ENCODE measurements at places on chromosomes 16 and 17.

DNA sequence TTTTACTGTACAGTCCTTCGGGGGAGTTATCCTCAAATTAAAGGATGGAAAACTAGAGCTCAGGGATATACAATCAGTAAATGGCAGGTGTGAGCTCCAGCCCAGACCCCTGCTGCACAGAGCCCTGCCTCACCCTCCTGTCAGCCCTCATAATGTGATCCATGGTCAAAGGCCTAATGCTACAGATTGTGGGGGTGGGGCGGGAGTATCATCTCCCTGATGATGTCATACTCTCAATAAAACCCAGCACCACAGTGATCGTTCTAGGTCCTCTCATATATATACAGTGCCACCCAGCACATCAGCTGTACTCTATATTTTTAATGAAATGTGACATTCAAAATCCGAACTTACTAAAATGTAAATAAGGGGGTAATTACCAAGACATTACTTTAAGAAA, 61.5 kb downstream of the SLC39A11 start:
- DNase-seq: peak; percentile 28

DNA sequence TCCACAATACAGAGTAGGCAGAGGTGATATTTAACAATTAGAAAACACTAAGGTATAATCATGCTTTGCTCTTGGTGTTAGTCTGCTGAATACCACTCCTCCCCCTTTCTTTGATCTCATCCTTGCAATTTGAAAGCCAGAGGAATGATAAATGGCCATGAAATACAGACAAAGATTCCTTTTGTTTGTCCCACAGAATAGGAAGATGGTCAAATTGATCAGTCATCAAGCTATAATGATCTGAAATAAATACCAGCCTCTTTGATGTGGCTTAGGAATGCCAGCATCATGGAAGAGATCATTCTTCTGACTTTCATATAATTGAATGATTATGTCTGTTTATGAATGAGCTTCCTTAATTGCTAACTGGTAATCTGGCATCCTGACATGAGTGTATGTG, 1541.7 kb upstream of the CDH8 start:
- peak; percentile 97 for DNase-seq

GRCh38 chr17:39722965-39723848, 7.1 kb downstream of the MIEN1 start:
- DNase-seq: no peak

DNA sequence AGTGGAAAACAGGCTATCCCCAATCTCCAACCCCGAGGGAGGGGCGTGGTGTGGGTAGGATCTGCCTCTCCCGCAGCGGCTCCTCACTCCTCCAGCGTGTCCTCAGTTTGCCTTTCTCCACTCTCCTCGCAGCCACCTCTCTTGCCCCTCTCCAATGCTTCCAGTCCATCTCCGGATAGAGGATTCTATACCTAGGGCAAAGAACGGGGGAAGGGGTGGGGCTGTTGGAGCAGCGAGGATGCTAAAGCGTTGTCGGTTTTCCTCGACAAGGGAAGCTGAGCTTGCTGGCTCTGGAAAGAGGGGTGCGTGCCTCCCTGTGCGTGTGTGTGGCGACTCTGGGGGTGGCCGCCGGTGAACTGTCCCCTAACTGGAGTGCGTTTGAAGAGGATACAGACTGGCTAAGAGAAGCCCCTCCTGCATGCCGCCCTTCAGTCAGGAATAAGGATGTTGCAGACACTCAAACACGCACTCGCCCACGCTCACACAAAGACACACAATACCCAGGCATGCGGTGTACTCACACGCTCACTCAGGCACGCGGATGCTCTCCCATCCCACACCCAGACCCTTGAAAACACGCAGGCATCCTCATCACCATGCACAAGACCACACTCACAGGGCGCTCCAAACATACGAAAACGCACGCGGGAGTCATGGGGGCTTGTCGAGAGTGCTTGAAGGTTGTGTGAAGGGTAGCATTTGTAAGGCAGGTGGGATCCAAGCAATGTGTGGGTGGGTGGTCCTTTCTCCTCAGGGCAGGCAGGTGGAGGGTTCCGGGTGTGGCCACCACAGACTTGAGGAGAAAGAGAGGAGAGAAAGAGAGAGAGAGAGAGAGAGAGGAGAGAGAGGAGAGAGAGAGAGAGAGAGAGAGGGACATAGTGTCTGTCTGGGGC, 655 bp upstream of the GPR139 start:
- no peak for DNase-seq

DNA sequence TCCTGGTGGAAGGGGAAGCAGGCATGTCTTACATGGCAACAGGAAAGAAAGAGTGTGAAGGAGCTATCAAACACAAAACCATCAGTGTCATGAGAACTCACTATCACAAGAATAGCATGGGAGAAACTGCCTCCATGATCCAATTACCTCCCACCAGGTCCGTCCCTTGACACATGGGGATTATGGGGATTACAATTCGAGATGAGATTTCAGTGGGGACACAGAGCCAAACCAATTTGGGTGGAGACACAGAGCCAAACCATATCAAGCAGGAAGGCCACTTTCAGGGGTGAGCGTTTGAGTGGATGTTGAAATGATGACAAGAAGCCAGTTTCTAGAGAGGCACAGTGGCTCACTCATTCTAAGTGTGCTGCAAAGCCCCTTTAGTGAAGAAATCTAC, 143.8 kb downstream of the CPPED1 start:
- DNase-seq: no peak

GRCh38 chr17:51499897-51500296, 239.6 kb downstream of the UTP18 start:
- no peak for DNase-seq

GRCh38 chr17:47708864-47709541, 15.0 kb downstream of the TBKBP1 start:
- DNase-seq: no peak

DNA sequence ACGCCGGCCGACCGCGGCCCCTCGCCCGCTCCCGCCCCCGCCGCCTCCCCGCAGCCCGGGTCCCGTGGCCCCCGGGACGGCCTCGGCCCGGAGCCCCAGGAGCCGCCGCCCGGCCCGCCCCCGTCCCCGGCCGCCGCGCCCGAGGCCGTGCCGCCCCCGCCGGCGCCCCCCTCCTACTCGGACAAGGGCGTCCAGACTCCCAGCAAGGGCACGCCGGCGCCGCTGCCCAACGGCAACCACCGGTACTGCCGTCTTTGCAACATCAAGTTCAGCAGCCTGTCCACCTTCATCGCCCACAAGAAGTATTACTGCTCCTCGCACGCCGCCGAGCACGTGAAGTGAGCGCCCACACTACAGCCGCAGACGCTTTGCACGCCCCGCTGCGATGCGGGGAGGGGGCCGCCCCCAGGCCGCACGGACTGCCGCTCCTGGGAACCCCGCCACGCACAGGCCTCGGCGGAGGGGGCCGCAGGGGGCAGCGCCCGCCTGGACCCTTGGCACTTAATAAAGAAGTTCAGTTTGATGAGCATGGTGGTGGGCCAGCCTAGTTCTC, 35.5 kb upstream of the ZC3H18 start:
- DNase-seq: no peak

DNA sequence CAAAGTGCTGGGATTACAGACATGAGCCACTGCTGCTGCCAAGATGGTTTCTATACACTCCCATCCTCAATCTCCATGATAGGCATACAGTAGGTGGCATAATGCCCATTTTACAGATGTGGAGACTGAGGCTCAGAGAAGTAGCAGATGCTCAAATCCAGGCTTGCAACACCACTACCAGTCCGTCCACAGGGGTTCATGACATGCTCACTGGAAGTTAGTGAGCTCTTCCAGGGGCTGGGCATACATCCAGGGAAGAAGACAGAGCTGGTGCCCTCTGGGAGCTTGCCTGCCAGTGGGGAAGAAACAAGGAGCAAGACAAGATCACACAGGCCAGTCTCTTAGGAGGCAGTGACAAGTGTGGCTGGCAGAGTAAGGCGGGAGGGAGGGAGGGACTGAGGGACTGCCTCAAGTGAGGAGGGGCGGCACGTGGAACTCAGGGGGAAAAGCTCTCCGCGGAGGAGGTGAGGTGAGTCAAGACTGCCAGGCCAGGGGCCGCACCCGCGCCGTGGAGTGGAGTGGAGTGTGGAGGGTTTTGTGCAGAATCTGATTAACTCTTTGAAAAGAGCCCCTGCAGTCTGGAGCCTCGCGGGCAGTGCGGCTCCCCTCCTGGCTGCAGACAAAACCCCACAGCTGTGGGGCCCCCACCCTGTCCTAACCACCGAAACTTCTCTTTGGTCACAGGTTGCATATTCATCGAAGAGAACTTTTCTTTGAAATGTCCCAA, 27.9 kb downstream of the SREBF1 start:
- no peak for DNase-seq

DNA sequence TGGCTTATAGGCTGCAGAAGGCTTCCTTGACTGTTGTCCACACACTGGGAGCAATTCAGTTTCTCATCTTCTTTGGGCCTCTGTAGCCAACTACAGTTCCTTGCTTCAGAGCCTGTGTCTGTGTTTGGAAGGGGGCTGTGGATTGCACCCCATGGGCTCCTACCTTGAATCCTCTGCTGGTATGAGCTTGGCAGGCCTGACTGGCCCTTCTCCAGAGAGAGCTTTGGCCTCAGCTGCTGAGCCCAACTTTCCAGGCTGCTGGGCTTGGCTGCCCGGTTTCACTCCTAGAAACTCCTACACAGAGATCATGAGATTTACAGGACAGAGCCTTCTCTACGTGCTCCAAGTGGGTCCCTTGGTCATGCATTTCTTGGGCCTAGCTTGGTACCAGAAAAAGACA, 354.4 kb downstream of the SNX29 start:
- no peak for DNase-seq

GRCh38 chr16:50613964-50614474, 65.8 kb downstream of the NKD1 start:
- DNase-seq: no peak

- DNase-seq: no peak
Measured at GRCh38 chr17:42399121-42399520, 10.9 kb upstream of the STAT3 start.

- no peak for DNase-seq
Measured at GRCh38 chr16:2243781-2244180, 7.5 kb downstream of the DNASE1L2 start.

- no peak for DNase-seq
Measured at GRCh38 chr16:75942936-75943335, 216.6 kb upstream of the CPHXL start.

- peak; percentile 47 for DNase-seq
Measured at GRCh38 chr17:40122999-40123810, 1.4 kb downstream of the MSL1 start.

- DNase-seq: peak; percentile 30
Measured at GRCh38 chr16:1706386-1707192, 594 bp downstream of the MAPK8IP3 start.

DNA sequence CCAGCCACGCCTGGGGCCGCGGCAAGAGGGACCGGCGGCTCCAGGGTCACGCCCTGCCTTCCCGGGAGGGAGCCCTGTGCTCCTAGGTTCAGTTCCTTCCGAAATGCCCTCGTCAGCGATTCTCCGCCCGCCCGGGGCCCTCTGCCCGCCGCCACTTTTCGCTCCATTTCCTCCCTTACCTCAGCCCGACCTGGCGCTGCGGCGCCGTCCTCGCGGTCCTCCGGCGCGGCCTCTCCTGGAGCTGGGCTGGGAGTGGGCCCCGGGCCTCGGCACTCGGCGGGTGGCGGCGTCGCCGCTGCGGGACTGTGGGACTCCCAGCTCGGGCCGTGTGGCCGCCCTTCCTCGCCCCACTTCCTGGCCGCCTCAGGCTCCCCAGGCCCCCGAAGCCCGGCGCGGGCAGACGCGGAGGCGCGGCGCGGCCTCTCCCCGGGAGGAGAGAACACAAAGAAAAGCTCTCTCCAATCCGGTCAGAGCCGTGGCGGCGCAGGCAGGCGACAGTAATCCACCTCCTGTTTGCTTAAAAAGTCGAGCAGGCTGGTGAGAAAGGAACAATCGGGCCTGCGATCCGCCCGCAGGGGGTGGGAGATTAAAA, 1.6 kb downstream of the BAHCC1 start:
- DNase-seq: peak; percentile 76

- DNase-seq: no peak
Measured at GRCh38 chr16:51876934-51877333, 670.0 kb downstream of the TOX3 start.

DNA sequence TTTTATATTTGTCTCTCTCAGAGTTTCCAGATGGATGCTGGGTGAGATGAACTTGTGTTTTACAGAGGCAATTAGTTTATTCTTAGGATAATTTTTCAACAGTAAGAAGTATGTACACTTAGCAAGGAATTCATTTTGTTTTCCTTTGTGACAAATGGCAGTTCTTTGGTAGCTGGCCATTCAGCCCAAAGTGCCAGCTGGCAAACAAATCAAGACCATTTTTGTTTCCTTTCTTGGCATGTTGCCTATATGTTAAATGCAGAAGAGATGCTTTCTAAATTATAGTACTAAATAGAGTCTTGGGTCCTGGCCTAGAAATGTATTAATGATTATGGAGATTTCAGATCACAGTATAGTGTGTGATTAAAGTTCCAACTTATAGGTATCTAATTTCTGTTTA, 337.1 kb downstream of the CNTNAP4 start:
- DNase-seq: no peak

GRCh38 chr16:88782454-88783390, 2.3 kb downstream of the PIEZO1 start:
- DNase-seq: no peak

DNA sequence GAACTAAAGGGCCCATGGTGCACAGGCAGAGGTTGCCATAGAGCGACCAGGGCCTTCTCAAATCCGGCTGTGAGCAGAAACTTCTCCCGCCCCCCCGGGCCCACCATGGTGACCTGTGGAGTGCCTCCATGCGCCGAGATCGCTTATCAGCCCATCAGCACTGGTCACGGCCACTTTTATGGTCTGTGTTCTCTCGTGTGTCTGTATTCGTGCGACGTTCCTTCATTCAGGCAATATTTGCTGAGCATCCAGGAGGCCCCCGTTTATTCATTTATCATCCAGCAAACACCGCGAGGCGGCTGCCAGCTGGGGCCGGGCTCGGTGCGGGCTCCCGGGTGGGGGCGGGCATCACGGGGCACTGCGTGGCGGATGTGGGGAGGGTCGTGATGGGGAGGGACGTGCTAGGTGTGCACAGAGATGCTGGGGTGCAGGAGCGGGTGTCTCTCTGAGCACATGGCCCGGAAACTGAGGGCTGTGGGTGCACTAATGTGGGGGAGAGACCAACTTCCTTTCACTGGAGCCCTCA, 88.0 kb upstream of the CBX4 start:
- no peak for DNase-seq

GRCh38 chr17:72372185-72372584, 251.4 kb downstream of the SOX9 start:
- DNase-seq: no peak

GRCh38 chr17:30368912-30369720, 9.6 kb upstream of the CPD start:
- DNase-seq: no peak

DNA sequence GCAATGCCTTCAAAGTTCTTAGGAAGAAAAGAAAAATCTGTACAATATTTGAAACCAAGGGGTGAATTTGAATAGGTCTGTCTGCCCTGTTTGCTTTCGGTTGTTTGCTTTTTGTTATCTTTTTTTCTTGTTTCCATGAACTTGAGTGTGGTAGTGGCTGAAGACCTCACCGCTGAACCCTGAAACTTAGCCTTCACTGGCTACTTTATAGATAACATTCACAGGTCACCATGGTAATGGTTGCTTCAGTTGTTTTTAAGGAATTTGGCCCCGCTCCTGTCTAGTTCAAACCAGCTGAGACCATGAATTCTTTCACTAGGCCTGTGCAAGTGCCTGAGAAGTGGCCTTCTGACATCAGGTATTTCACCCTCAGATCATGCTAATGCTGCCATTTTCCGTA, 137.0 kb upstream of the PMFBP1 start:
- DNase-seq: no peak
